ENCODE measurements at places on chromosomes 5 and 9.

DNA sequence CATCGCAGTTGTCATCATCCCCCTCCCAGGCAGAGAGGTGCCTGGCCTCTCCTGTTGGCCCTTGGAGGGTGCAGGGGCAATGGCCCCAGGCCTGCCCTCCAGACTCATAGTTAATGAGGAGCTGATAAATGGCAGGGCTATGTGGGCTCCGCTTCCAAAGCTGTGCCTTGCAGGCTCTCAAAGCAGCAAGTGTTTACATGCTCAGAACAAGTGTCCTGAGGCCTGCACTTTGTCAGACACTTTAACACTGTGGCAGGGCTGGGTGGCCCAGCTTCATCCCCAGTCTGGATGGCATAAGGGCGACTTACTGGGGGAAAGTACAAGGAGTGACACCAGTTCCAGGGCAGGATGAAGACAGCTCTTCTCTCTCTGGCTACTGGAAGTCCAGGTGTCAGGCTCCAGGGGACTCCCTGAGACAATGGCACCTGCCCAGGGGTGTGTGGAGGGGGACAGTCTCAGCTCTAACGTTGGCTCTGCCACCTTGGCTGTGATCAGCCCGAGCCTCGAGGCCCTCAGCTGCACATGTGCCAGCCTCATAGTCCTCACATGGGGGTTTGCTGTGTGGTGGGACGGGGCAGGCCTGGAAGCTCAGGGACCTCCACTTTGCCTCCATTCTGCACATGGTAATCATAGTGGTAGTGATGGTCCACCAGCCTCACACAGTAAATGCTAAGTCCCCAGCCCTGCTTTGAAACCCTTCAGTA is 153.4 kb downstream of the BARX1 start:
- no peaks in the 10 kb centered on the region for H3K4me1 ChIP-seq
- peaks cover 3% of the 10 kb centered on the region for H3K36me3 ChIP-seq
- H3K4me3 ChIP-seq = no peak overlapping the region
- H3K27ac ChIP-seq = no peak overlapping the region
- peaks cover 40% of the 10 kb centered on the region for H3K27me3 ChIP-seq

DNA sequence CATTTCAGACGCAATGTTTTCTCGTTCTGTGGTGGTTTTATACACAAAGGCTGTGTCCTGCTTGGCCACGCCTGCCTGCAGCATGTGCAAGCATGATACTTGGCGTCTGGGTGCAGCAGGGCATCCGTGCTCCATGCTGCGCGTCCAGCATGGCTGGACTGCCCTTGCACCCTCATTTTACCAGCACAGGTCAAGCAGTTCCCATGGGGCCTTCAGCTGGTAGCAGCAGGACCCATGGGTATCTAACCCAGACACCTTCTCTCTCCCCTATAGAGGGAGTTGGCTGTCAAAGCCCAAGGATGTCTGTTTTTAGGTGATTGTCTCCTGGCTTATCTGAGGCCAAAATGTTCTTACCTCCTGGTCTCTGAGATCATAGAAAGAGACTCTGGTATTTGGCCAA is 158.3 kb upstream of the PITX1 start:
- no peak overlapping the region for H3K27ac ChIP-seq
- peaks cover 12% of the 10 kb centered on the region for H3K4me1 ChIP-seq
- DNase-seq = no peak
- H3K27me3 ChIP-seq = peaks cover 51% of the 10 kb centered on the region

- peaks cover 8% of the 10 kb centered on the region for H3K36me3 ChIP-seq
- H3K27me3 ChIP-seq = no peaks in the 10 kb centered on the region
- no peak overlapping the region for H3K4me3 ChIP-seq
- peaks cover 10% of the 10 kb centered on the region for H3K4me1 ChIP-seq
Observed at GRCh38 chr5:14742498-14742897, 78.0 kb downstream of the OTULIN start.

DNA sequence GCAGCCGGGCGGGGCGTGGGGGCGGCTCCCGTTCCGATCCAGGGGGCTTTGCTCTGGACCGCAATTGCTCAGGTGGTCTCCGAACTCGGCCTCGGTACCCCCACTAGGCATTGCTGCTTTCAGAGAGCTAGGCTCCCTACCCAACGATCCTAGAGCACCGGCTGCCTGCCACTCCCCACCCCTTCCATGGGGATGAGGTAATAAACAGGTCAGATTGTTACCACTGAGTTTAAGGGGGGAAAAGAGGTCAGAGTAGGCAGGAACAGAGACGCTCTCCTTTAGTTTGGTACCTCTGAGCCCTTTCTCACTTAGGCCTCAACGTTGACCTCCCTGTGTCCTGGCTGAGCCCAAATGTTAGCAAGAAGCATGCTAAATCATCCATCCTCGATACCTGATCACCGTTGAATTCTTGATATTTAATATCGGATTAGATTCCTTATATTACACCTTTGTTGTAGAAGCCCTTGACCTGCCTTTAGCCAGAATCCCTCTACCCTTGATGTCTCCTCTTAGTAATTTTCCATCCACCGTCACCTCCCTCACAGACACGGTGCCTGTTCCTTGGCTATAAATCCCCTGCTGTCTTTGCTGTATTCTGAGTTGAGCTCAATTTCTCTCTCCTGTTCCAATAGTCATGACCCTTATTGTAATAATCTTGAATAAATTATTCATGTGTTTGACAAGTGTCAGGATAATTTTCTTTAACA is 588 bp upstream of the PLPP1 start:
- DNase-seq = no peak
- H3K4me1 ChIP-seq = peaks cover 21% of the 10 kb centered on the region
- no peaks in the 10 kb centered on the region for H3K27me3 ChIP-seq

GRCh38 chr9:24832307-24832706 is 286.6 kb upstream of the IZUMO3 start:
- H3K27ac ChIP-seq = no peak overlapping the region
- H3K36me3 ChIP-seq = no peaks in the 10 kb centered on the region
- no peak overlapping the region for H3K4me3 ChIP-seq
- H3K27me3 ChIP-seq = no peaks in the 10 kb centered on the region
- DNase-seq = no peak

DNA sequence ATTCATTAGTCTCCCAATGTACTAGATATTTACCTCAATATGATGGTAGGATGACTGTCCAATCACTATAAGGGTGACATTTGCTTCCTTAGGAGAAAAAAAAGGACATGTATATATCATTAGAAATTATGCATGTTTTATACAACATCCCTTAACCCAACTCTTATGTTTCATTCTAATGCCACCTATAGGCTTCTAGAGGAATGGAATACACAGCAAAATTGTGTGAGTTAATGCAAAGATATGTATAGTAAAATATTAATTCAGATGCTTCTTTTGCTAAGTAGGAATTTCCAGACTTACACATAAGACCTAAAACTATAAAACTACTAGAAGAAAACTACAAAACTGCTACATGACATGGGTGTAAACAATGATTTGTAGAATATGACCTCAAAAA is 3.5 kb downstream of the PRXL2C start:
- no peak overlapping the region for H3K27ac ChIP-seq
- H3K4me1 ChIP-seq = peaks cover 29% of the 10 kb centered on the region
- H3K4me3 ChIP-seq = no peak overlapping the region
- peaks cover 30% of the 10 kb centered on the region for H3K36me3 ChIP-seq

GRCh38 chr5:106894964-106895363 is 775.8 kb downstream of the EFNA5 start:
- no peak overlapping the region for H3K27ac ChIP-seq
- no peaks in the 10 kb centered on the region for H3K27me3 ChIP-seq
- no peak for DNase-seq
- no peaks in the 10 kb centered on the region for H3K4me1 ChIP-seq
- H3K36me3 ChIP-seq = no peaks in the 10 kb centered on the region

GRCh38 chr5:112735702-112736101 is 2.0 kb upstream of the APC start:
- H3K4me3 ChIP-seq = no peak overlapping the region
- H3K27me3 ChIP-seq = no peaks in the 10 kb centered on the region
- peaks cover 2% of the 10 kb centered on the region for H3K36me3 ChIP-seq
- no peak overlapping the region for H3K27ac ChIP-seq
- DNase-seq = no peak

GRCh38 chr5:76926329-76927105 is 26.3 kb upstream of the CRHBP start:
- no peaks in the 10 kb centered on the region for H3K4me1 ChIP-seq
- no peaks in the 10 kb centered on the region for H3K36me3 ChIP-seq
- no peak overlapping the region for H3K27ac ChIP-seq
- no peak overlapping the region for H3K4me3 ChIP-seq
- H3K27me3 ChIP-seq = peaks cover 7% of the 10 kb centered on the region

- no peaks in the 10 kb centered on the region for H3K27me3 ChIP-seq
- no peak overlapping the region for H3K27ac ChIP-seq
- H3K36me3 ChIP-seq = no peaks in the 10 kb centered on the region
- no peak for DNase-seq
- no peak overlapping the region for H3K4me3 ChIP-seq
Observed at GRCh38 chr5:130545291-130545690, 619.8 kb downstream of the HINT1 start.

- H3K27ac ChIP-seq = no peak overlapping the region
- H3K4me1 ChIP-seq = peaks cover 7% of the 10 kb centered on the region
- DNase-seq = no peak
- peaks cover 17% of the 10 kb centered on the region for H3K36me3 ChIP-seq
Observed at GRCh38 chr5:81980160-81980559, 8.3 kb downstream of the ATG10 start.

- no peaks in the 10 kb centered on the region for H3K27me3 ChIP-seq
- no peak overlapping the region for H3K4me3 ChIP-seq
- H3K4me1 ChIP-seq = peaks cover 32% of the 10 kb centered on the region
- DNase-seq = no peak
- H3K27ac ChIP-seq = peak overlapping the region; percentile 86
- H3K36me3 ChIP-seq = peaks cover 15% of the 10 kb centered on the region
Observed at GRCh38 chr5:172766287-172767108, 4.5 kb downstream of the DUSP1 start.

GRCh38 chr9:135186248-135187164 is 99.0 kb downstream of the OLFM1 start:
- no peak overlapping the region for H3K27ac ChIP-seq
- no peak overlapping the region for H3K4me3 ChIP-seq
- H3K4me1 ChIP-seq = no peaks in the 10 kb centered on the region
- no peak for DNase-seq

All from stimulated activated naive B cell treated with anti-CD40 and anti-IgM and Interleukin-4, amounts not matched to agents 10 μg/mL and 1 μg/mL and 100 μg/mL, for 72 hours (primary cell).